ENCODE measurements at places on chromosomes 12 and 14. TPM values are rescaled to one million over a fixed set of nuclear protein-coding genes. Genes with fewer than 3 reads are reported as not detected.

DNA sequence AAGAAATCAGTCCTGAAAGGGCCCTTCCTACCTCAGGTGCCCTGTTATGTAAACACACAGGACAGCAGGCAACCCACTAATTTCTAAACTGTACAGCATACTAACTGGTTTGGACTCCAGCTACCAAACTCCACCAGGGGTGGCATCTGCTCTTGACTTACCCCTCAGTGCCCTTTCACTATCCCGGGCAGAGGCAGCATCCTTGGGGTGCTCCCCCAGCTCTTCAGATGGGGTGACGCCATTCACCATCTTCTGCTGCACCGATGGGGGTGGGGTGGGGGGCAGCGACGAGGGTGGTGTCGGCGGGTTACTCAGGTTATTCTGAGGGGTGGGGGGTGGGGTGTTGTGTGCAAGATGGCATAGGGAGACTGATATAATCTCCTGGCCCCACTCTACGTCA lies 11.5 kb upstream of the PRKAG1 start:
- no peak for DNase-seq

DNA sequence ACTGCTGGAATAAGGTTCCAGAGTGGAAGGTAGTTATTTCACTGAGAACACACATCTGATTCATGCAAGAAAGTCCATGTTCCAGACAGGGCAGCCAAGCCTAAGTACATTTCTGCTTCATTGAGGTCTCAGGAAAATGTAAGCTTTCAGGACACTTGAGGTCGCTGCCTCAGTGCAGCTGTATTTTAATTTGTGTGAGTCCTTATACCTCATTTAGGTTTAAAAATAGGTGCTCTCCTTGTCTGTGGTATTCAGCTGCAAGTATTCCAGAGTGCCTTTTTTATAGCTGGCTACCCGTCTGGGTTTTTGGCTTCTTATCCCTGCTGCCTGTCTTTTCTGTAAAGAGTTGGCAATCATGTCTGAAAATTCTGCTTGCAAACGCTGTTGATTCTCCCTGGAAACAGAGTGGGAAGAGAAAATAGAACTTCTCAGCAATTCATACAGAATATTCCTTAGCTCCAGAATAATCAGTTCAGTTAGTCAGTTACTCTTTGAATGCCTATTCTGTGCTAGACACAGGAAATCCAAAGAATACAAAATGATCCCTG lies 45.3 kb upstream of the PLBD1 start:
- DNase-seq: no peak

GRCh38 chr14:51460011-51460410 lies 191.7 kb upstream of the FRMD6 start:
- DNase-seq: no peak

TAS2R43 gene
- total RNA-seq: not detected

- no peak for DNase-seq
Observed at GRCh38 chr12:105064564-105065178, 19.6 kb downstream of the ALDH1L2 start.

NTN4 gene
- 120 TPM for total RNA-seq

SLC25A47 gene
- not detected for total RNA-seq

DNA sequence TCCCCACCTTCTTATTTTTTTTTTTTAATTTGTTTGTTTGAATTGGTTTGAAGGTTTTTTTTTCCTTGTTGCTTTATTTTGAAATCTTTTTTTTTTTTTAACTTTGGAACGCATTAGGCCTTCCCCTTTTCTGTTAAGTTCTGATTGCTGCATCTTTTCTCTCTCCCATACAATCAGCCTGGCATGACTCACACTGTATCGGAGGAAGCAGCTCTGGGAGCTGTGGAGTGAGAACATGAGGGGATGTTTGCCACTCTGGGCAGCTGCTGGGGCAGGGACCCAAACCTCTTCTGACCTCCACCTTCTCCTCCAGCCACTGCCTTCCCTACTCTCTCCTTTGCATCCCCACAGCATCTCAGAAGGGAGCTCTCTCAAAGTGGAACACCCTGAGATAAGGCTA lies 160.3 kb upstream of the FKBP4 start:
- no peak for DNase-seq

GRCh38 chr14:81093651-81094050 lies 127.1 kb downstream of the GTF2A1 start:
- DNase-seq: no peak

SLC8A3 gene
- not detected for total RNA-seq

NFE2 gene
- total RNA-seq: not detected

ALDH2 gene
- 19.3 TPM for total RNA-seq

DNA sequence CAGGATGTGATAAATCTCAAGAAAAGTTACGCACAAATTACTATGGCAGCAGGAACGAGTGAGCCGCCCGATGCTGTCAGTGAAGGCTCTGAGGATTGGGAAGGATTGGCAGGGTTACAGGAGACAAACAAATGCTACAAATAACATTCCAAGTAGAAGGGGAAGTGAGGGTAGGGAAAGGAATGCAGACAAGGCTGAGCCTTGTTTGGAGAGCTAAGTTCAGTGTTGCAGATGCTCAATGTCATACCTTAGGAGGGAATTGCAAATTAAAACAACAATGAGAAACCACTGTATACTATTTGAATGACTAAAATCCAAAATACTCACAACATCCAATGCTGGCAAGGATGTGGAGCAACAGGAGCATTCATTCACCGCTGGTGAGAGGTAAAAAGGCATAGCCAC lies 1.3 kb downstream of the CLEC9A start:
- no peak for DNase-seq

DNA sequence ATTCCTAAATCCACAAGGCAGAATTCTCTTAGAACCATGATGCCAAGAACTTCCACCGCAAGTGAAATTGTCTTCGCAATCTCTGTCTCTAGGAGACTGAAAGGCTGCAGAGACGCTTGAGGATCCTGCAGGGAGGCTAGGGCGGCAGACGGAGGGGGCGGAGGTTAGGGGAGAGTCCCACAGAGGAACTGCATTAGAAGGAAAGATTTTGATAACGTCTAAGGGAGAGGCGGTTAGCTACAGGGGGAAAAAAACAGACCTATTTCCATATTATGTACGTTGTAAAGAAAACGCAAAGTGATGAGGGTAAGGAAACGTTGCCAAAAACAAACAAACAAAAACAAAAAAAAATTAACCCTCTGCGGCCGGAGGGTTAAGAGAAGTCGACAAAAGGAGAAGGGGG lies 595 bp downstream of the KLHL28 start:
- no peak for DNase-seq

RNASE2 gene
- total RNA-seq: not detected

MYO1A gene
- 0.07 TPM for total RNA-seq

- no peak for DNase-seq
Observed at GRCh38 chr12:27009881-27010301, 4.3 kb downstream of the TM7SF3 start.

GRCh38 chr12:4214877-4215228 lies 58.7 kb upstream of the CCND2 start:
- no peak for DNase-seq

GRCh38 chr12:4648104-4648500 lies 749 bp downstream of the AKAP3 start:
- DNase-seq: no peak

PRH2 gene
- not detected for total RNA-seq

DNA sequence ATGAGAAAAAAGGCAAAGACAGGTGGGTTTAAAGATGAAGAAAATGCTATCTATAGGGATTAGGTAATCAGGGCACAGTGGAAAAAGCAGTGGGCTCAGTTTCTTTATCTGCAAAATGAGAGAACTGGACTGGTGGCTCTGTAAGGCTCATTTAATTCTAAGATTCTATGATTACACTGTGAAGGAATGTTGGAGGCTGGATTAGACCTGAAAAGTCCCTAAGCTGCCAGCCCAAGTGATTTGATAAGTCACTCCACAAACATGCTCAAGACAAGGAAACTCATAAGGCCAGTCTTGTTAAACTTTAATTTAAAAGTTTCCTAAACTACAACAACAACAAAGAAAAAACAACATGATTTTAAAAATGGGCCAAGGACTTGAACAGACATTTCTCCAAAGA lies 75.1 kb downstream of the DCAF5 start:
- DNase-seq: peak; percentile 97

ACSM4 gene
- total RNA-seq: not detected

MAP1LC3B2 gene
- total RNA-seq: not detected

DNA sequence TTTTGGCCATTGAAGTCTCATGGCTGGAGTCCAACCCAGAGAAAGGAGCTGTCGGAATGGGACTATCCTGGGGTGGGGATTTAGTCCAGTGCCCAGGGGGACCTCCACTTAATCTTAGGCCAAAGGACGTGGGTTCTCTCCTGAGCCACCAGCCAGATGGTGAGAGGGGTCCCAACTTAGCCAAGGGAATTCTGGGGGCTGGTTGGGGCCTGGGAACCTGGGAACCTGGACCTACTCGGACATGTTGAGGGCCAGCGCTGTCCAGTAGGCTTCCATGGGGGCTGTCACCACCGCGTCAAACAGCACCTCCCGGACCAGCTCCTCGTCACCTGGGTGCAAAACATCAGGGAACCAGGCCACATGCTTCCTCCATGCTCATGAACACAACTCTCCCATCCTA lies 33.4 kb downstream of the LRTM2 start:
- no peak for DNase-seq

DNA sequence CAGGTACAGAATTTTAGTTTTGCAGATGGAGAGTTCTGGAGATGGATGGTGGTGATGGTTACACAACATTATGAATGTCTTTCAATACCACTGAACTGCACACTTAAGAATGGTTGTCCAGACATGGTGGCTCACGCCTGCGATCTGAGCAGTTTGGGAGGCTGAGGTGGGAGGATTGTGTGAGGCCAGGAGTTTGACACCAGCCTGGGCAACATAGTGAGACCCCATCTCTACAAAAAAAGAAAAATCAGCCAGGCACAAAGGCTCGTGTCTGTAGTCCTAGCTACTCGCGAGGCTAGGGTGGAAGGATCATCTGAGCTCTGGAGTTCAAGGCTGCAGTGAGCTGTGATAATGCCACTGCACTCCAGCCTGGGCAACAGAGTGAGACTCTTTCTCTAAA lies 8.1 kb upstream of the USP30 start:
- DNase-seq: no peak

DNA sequence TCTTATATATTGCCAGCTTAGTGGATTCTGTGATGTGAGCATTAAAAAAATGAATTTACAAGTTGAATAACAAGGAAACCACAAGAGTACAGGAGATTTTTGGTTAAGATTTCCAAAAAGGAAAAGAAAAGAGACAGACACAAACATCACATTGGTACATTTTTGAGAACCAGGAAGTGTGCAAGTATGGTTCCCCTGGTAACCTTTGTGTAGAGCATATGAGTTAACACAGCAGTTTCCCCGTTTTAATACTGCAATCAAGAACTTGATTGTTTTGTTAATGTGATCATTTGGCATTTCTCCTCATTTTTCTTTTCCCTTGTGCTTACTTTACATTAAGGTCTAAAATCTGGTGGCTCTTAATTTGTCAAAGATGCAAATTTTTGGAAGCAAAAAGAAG lies 490.4 kb upstream of the ATP2B1 start:
- DNase-seq: no peak

SLC24A4 gene
- total RNA-seq: not detected

- DNase-seq: no peak
Observed at GRCh38 chr12:46365951-46366379, 6.6 kb downstream of the SLC38A2 start.

TAS2R42 gene
- total RNA-seq: not detected

GRCh38 chr12:121283388-121283787 lies 13.1 kb downstream of the CAMKK2 start:
- DNase-seq: no peak

GRCh38 chr12:50213439-50213838 lies 46.3 kb upstream of the CERS5 start:
- no peak for DNase-seq
